ENCODE measurements at places on chromosomes 12 and 14. TPM values are rescaled to one million over a fixed set of nuclear protein-coding genes. Genes with fewer than 3 reads are reported as not detected.
A peak's percentile ranks its signal among the peaks of the same experiment; 100 is the strongest.

The RPGRIP1 gene
- polyA plus RNA-seq, result 0.35 TPM

The GLS2 gene
- polyA plus RNA-seq, result 22.5 TPM

The NINJ2 gene
- 1.4 TPM for polyA plus RNA-seq

The GDF3 gene
- polyA plus RNA-seq, result 4.3 TPM

The C12orf56 gene
- polyA plus RNA-seq, result 2.0 TPM

The CLEC6A gene
- not detected for polyA plus RNA-seq

The ZBTB42 gene
- 3.1 TPM for polyA plus RNA-seq

The C12orf50 gene
- not detected for polyA plus RNA-seq

The PAWR gene
- 28.3 TPM for polyA plus RNA-seq

The ITGA7 gene
- polyA plus RNA-seq, result 81.5 TPM

The MFAP5 gene
- 0.46 TPM for polyA plus RNA-seq

The PPP1R3E gene
- 4.7 TPM for polyA plus RNA-seq

GRCh38 chr12:89840162-89840922, 131.7 kb upstream of the ATP2B1 start:
- H3K27ac ChIP-seq, result no peak overlapping the region
- no peaks in the 10 kb centered on the region for H3K4me1 ChIP-seq

DNA sequence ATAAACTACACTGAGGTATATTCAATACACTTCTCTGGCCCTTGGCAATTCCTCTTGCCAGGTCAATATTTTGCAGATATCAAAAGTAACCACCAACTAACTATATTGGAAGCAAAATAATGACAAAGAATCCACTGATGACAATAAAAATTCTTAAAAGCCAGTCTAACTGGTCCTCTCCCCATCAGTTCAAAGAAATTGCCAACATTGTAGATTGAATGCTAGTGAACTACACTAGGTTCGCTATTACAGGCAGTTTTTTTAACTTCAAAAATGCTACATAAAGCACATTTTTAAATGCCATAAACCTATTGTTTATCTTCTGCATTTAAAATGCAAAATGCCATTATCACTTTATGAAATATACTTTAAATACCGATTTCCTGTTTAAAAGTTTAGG, 4.0 kb downstream of the CDK17 start:
- H3K4me1 ChIP-seq, result peaks cover 17% of the 10 kb centered on the region
- H3K4me3 ChIP-seq, result no peak overlapping the region
- no peak for DNase-seq
- no peaks in the 10 kb centered on the region for H3K27me3 ChIP-seq
- H3K36me3 ChIP-seq, result no peaks in the 10 kb centered on the region

DNA sequence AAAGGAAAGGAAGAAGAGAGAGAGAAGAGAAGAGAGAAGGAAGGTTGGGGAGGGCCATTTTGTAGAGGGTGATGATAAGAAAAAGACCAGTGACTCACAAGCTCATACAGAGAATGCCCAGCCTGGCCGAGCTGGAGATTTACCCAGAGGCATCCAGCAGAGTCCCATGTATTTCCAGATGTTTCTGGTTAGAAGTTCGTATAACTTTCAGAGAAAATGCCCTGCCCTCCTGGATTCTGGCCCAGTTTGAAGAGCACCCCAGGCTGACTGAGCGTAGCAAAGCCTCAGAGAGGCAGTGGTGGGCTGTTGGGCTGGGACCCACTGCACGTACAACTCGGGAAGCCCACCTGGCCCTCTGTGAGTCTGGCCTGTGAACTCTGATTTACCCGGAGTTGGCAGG, 221.8 kb downstream of the SLC41A2 start:
- no peak overlapping the region for H3K4me3 ChIP-seq
- no peaks in the 10 kb centered on the region for H3K36me3 ChIP-seq

- H3K36me3 ChIP-seq, result no peaks in the 10 kb centered on the region
- no peak overlapping the region for H3K27ac ChIP-seq
- no peaks in the 10 kb centered on the region for H3K27me3 ChIP-seq
- H3K4me1 ChIP-seq, result peaks cover 5% of the 10 kb centered on the region
- DNase-seq, result no peak
These were observed 34.2 kb downstream of the ABCC9 start for GRCh38 chr12:21906919-21907493.

DNA sequence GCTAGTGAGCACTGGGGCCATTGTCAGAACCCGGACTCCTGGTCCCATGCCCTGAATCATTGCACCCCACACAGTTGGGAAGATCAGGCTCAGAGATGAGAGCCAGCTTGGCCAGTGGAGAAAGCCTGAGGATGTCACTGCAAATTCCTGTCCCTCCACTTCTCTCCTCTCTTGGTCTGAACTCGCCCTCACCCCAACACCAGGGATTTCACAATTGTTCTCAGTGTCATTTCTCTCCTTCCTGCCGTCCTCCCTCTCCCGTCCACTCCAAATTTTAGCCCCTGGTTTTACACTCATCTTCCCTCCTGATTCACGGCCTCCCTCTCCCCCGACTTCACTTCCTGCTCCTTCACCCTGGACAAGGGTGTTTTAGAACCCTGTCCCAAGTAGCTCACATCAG, 11.1 kb downstream of the KRT75 start:
- no peaks in the 10 kb centered on the region for H3K36me3 ChIP-seq
- no peaks in the 10 kb centered on the region for H3K27me3 ChIP-seq
- H3K4me1 ChIP-seq, result no peaks in the 10 kb centered on the region
- no peak overlapping the region for H3K27ac ChIP-seq

GRCh38 chr12:108109504-108109903, 19.6 kb upstream of the WSCD2 start:
- no peak for DNase-seq
- H3K27ac ChIP-seq, result no peak overlapping the region
- no peaks in the 10 kb centered on the region for H3K27me3 ChIP-seq
- H3K4me1 ChIP-seq, result peaks cover 4% of the 10 kb centered on the region

DNA sequence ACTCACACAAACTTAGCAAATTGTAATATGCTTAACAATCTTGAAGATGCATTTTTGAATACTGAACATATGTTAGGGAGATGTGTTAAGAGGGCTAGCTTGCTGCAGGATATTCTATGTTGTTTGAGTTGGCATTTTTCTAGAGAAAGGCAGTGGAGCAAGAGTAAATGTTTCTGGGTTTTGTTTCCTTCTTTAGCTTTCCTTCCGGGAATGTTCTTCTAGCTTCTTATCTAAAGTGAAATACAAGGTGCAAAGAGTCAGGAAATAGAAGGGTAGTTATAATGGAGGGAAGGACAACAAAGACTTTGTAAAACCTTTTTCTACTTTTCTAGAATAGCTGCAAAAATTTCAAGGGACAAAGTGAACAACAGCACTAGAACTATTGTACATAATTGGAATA, 77.6 kb upstream of the KCNH3 start:
- no peak overlapping the region for H3K4me3 ChIP-seq
- no peak overlapping the region for H3K27ac ChIP-seq
- H3K36me3 ChIP-seq, result no peaks in the 10 kb centered on the region
- H3K27me3 ChIP-seq, result no peaks in the 10 kb centered on the region
- DNase-seq, result no peak

DNA sequence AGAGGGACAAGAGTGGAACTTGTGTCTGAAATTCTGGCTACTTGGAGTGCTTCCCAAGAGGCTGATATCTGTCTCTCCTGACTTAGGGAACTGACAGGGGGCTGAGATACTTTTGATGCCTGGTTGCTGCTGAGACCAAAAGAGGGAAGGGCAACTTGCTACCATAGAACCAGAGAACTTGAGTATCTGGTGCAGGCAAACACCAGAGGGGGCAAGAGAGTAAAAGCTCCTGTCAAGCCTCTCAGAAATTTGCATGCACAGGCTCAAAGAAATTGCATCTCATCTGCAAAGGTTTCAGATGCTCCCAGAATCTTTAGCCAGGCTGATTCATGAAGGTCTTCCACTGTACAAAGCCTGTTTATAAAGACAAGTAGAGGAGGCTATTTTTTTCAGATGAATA, 391.3 kb upstream of the FOXG1 start:
- DNase-seq, result peak; percentile 25
- H3K4me1 ChIP-seq, result no peaks in the 10 kb centered on the region
- no peaks in the 10 kb centered on the region for H3K27me3 ChIP-seq
- no peak overlapping the region for H3K4me3 ChIP-seq
- no peak overlapping the region for H3K27ac ChIP-seq

DNA sequence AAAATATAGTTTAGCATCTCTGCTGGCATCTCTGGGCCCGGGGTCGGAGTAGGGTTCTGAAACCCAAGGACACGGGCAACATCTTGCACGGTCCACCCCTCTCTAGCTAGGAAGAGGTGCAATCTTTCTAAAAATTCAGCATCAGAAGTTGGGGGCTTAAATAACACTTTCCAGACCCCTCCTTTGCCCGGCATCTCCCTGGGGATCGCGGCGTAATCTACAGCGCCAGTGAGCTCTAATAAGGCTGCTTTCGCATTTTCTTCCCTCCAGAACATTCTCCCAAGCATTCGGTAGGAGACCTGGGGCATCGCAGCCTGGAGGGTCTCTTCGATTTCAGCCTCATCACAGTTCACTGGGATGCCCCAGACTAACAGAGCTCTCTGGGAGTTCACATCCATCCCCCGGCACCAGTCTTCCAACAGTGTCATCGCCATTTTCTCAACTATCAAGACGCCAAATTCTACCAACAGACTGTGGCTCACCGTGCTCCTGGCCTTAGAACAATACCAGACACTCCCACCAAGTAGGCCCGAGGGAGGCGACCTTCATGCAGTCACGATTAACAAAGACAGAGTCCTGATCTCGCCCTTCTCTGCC, 880 bp downstream of the PNMA1 start:
- H3K4me3 ChIP-seq, result peak overlapping the region; percentile 98
- no peaks in the 10 kb centered on the region for H3K27me3 ChIP-seq

GRCh38 chr12:93322784-93323183, 54.9 kb upstream of the NUDT4 start:
- H3K27ac ChIP-seq, result no peak overlapping the region
- H3K4me1 ChIP-seq, result no peaks in the 10 kb centered on the region
- H3K27me3 ChIP-seq, result no peaks in the 10 kb centered on the region

DNA sequence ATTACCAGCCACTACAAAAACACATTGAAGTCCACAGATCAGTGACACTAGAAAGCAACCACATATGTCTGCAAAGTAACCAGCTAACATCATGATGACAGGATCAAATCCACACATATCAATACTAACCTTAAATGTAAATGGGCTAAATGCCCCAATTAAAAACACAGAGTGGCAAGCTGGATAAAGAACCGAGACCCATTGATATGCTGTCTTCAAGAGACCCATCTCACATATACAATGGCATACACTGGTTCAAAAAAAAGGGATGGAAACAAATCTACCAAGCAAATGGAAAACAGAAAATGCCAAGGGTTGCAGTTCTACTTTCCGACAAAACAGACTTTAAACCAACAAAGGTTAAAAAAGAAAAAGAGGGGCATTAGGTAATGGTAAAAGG, 307.7 kb downstream of the GPHN start:
- H3K4me3 ChIP-seq, result no peak overlapping the region
- H3K27me3 ChIP-seq, result no peaks in the 10 kb centered on the region
- H3K36me3 ChIP-seq, result peaks cover 7% of the 10 kb centered on the region
- no peaks in the 10 kb centered on the region for H3K4me1 ChIP-seq

DNA sequence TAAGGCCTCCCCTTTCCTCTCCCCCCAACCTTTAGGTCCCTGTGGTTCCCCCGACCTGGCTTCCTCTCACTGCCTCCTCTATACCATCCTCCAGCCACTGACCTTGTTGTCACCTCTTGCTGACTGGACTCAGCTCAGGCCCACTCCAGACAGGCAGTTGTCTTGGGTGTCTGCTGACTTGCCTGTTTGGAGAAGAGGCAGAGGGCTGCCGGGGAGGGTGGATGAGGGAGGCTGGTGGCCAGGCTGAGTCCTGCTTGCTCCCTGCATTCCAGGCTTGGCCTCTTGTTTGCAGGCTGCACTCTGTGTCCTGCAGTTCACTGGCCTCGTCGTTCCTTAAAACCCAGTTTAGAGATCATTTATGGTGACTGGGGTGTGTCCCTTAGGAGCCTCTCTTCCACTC, 31.0 kb upstream of the RD3L start:
- no peak overlapping the region for H3K27ac ChIP-seq
- no peak overlapping the region for H3K4me3 ChIP-seq
- no peak for DNase-seq

- H3K4me3 ChIP-seq, result no peak overlapping the region
- H3K36me3 ChIP-seq, result no peaks in the 10 kb centered on the region
- H3K27me3 ChIP-seq, result no peaks in the 10 kb centered on the region
These were observed 24.1 kb downstream of the NTF3 start for GRCh38 chr12:5456030-5456429.

DNA sequence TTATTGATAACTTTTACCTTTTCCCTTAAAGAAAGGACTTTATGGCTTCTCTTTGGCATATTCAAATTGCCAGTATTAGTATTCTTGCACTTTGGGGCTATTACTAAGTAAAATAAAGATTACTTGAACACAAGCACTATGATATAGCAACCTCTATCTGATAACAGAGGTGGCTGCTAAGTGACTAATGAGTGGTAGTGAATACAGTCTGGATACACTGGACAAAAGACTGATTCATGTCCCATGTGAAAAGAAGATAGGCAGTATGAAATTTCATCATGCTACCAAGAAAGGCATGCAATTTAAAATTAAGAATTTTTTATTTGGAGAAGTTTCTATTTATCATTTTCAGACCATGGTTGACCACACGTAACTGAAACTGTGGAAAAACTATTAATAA, 399.9 kb downstream of the FSCB start:
- no peak overlapping the region for H3K27ac ChIP-seq
- H3K36me3 ChIP-seq, result no peaks in the 10 kb centered on the region
- no peak for DNase-seq

DNA sequence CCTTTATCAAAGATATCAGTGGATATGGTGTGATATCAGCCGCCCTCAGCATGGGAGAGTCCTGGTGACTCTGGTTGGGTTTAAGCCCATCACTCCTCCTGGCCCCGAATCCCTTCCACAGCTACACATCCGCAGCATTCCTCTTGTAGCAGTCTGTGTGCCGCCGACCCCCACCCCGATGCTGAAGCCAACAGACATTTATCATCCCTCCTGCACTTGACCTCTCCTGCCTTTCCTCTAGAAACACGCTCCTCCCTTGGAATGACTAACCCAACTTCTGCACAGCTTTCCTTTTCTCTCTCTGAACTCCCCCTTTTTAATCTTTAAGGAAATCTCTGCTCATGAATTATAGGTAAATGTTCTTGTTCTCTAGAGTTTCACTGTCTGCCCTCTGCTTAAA, 250.9 kb upstream of the FOXN3 start:
- no peak for DNase-seq
- H3K27ac ChIP-seq, result no peak overlapping the region
- no peaks in the 10 kb centered on the region for H3K36me3 ChIP-seq
- H3K4me3 ChIP-seq, result no peak overlapping the region
- H3K27me3 ChIP-seq, result no peaks in the 10 kb centered on the region

DNA sequence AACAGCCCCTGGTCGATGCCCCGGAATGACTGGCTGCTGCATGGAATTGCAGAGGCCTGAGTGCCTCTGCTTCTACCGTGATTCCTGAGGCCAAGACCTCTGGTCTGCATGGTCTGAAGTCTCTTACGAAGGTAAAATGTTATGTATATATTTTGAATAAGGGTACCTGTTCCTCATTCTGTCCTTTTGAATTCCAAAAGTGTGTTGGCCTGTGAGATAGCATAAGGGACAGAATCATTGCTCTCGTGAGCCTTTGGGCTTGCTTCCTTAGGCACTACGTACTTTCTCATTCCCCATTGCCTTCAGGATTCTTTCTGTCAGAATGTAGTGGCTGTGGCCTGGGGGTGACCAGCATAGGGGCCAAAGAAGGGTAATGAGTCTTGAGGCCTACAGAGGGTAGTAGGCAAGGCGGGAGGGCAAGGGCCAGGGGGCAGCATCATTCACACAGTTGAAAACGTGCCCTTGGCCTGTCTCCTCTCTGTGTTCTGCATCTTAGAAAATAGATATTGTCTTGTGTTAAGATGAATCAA, 19.5 kb downstream of the TRAF3 start:
- H3K36me3 ChIP-seq, result no peaks in the 10 kb centered on the region
- H3K4me1 ChIP-seq, result no peaks in the 10 kb centered on the region
- no peaks in the 10 kb centered on the region for H3K27me3 ChIP-seq
- H3K4me3 ChIP-seq, result no peak overlapping the region
